ENCODE measurements at places on chromosomes 12 and 14. TPM values are rescaled to one million over a fixed set of nuclear protein-coding genes. Genes with fewer than 3 reads are reported as not detected.

Gene CD4
- 9.9 TPM for total RNA-seq

Gene KLHL33
- 0.78 TPM for total RNA-seq

Gene BLTP3B
- total RNA-seq: 64.1 TPM

Gene LALBA
- total RNA-seq: not detected

Gene KRT83
- total RNA-seq: not detected

Gene HCAR1
- total RNA-seq: 0.14 TPM

Gene KRT73
- total RNA-seq: not detected

Gene SOAT2
- total RNA-seq: not detected

Gene RPGRIP1
- 0.98 TPM for total RNA-seq

Gene PAPOLA
- total RNA-seq: 190 TPM

Gene PPFIA2
- 138 TPM for total RNA-seq

Gene OSGEP
- 63.9 TPM for total RNA-seq

Gene RERG
- total RNA-seq: 31.5 TPM

Gene KLRC2
- total RNA-seq: 1.7 TPM

Gene KRT6C
- not detected for total RNA-seq

Gene PTPRR
- total RNA-seq: 23.4 TPM

Gene PLXNC1
- 32.5 TPM for total RNA-seq

Gene ISM2
- total RNA-seq: 2.0 TPM

Gene ZNF891
- 5.8 TPM for total RNA-seq

Gene SOCS2
- 8.3 TPM for total RNA-seq

Gene WIF1
- 46.8 TPM for total RNA-seq
